ENCODE measurements at places on chromosomes 1 and 21.

- DNase-seq, result no peak
Measured at GRCh38 chr21:29626801-29627470, 312.9 kb downstream of the GRIK1 start.

DNA sequence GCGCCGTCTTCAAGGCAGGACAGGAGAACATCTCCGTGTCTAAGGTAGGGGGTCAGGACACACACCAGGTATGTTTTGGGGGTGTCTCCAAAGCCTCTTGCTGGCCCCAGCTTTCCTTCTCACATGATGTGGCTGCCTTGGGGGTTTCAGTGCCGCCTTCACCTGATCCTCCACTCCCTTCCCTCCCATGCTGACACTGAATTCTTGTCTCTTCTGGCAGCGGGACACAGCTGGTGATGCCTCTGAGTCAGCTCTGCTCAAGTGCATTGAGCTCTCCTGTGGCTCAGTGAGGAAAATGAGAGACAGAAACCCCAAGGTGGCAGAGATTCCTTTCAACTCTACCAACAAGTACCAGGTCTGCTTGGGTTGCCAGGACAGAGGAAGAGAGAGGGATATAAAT, 13.5 kb downstream of the ATP1A2 start:
- DNase-seq, result no peak

- DNase-seq, result peak; percentile 74
Measured at GRCh38 chr1:220487297-220487820, 40.6 kb upstream of the MARK1 start.

DNA sequence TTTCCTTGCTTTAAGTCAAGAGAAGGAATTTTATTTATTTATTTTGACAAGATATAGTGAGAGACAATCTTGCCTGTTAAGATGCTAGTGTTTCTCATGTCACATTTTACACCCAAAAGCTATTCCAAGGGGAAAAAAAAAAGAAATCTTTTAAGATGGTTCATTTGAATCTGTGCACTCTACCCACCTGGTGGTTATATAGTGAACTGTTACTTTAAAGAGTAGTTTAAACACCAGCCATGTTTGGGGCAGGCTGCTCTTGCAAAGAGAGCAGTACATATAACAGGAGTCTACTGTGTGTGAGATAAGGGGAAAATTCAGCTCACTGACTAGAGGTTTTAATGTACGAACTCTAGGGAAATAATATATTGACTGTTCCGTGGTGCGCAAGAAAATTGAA, 3.3 kb upstream of the ELAVL4 start:
- DNase-seq, result no peak

DNA sequence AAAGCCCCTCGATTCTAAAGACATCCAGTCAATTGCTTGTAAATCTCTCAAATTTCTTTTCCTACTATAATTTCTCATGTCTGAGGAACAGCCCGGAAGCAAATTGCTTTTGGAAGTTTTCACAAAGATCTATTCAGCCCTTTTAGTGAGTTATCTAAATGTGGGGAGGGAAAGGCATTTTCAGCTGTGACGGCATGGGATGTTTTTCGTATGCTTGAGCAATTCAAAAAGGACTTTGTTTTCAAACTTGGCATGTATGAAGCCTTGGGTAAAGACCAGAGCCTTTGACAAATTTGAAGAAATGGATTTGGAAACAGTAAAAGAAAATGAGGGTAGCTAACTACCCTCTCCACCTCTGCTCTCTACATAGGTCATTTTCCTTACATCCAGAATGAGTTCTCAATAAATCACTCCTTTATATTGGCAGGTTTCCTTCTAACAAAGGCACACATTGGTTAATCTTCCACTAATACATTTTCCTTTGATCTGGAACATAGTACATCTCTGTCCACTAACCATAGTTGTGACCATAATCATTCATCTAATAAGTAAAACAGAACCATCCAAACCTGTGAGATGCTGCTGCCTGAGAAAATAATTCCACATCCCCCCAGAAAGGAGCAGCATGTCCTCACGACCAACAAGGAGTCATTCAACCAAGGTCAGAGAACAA, 66.1 kb upstream of the ADAM30 start:
- DNase-seq, result no peak

DNA sequence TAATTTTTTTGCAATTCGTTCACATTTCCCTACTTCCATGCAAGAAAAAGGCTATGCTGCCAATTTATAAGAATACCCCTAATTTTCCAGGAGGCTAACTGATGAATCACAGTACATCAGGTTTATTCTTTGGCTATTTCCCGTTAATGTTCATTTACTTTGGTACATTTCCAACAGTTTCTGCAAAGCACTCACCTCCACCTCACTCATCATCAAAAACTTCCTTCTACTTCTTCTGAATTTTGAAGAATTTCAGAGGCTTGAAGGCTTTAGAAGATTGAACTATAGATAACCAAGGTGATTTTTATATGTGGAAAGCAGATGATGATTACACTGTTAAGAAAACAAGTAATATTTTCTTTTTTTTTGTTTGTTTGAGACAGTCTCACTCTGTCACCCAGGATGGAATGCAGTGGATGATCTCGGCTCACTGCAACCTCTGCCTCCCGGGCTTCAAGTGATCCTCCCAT, 60.5 kb upstream of the HP1BP3 start:
- no peak for DNase-seq

DNA sequence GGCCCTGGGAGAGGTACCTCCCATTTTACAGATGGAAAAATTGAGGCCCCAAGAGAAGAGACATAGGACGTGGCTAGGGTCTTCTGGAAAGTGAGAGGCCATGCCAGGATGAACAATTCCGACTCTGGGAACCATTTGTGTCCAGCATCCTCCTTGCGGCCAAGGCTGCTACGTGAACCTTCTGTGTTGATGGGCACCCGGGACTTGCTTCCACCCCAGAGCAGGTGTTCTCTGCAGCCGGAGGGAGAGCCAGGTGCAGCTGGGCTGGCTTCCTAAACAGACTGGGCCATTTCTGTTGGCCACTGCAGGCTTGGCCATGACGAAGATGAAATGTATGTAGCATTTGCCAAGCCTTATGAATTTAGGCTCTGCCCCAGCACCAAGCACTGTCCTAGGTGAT, 118.9 kb downstream of the PRDM2 start:
- no peak for DNase-seq

DNA sequence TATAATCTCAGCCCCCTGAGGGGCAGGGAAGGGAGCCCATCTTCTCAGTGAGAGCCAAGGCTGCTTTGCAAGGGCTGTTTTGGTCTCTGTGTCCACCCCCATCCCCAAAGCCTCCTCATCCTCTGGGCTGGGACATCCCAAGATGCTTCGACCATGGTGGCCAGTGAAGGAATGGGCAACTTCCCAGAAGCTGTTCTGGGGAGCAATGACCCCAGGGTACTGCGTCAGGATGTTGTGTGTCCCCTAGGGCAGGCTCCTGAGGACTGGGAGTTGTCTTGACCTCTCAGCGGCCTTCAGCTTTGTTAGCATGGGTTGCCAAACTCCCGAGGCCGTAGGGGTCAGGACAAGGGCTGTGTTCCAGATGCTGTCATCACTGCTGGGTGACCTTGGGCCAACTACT, 238.4 kb upstream of the POU3F1 start:
- no peak for DNase-seq

GRCh38 chr21:30719401-30719800, 824 bp upstream of the KRTAP21-3 start:
- DNase-seq, result no peak

- no peak for DNase-seq
Measured at GRCh38 chr21:41370840-41371684, 9.2 kb downstream of the MX2 start.

- DNase-seq, result no peak
Measured at GRCh38 chr21:16004086-16004485, 274.3 kb downstream of the USP25 start.

- DNase-seq, result no peak
Measured at GRCh38 chr1:106406114-106406513, 650.4 kb upstream of the PRMT6 start.

DNA sequence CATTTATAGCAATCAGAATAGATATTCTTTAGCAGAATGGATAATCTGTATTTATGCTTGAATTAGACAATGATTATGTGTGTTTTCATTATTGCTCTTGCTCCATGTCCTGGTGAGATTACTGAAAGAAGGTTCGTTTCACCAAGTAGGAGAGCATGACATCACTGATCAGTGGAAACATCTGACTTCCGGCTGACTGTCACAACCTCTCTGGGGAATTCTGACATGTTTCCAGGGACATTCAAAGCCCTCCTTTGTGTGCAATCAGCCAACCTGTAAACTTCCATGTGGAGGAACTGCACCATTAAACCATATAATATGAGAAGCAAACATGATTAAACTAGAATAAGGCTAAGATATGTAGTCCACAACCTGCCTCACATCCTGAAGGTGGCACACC, 424.8 kb upstream of the ADGRL4 start:
- no peak for DNase-seq

- no peak for DNase-seq
Measured at GRCh38 chr1:106846656-106847055, 209.8 kb upstream of the PRMT6 start.

- no peak for DNase-seq
Measured at GRCh38 chr1:213331631-213332175, 280.7 kb downstream of the RPS6KC1 start.

- no peak for DNase-seq
Measured at GRCh38 chr1:117689997-117690625, 84.3 kb downstream of the TENT5C start.

DNA sequence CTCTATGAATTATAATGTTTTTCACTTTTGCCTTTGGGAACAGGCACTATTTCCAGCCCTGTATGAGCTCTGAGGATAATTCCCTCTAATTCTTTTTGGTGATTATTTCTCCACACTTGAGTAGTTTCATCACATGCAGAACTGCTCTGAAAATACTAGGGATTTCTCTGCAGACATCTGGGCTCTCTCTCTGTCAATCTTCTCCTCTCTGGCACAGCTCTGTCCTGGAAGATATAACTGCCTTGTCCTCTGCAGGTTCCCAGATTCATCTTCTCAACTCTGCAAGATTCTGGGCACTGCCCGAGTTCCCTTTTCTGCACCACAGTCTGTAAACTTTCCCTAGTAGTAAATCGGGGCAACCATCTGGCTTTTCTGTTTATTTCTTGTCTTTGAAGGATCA, 131.3 kb upstream of the FMN2 start:
- no peak for DNase-seq

DNA sequence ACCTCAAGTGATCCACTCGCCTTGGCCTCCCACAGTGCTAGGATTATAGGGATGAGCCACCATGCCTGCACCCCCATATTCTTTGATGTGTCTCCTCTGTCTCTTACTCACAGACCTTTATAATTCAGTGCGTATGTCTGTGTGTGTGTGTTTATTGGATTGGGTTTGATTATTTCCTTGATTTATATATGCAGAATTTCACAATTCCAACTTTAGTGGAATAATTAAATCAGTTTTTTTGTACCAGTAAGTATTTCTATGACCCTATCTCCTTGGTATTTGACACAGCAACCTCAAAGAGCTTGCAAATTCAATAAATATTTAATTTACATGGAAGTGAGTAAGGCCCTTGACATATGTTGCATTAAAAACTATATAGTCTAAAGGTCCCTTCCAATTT, 333.9 kb upstream of the ADAMTS5 start:
- DNase-seq, result no peak

GRCh38 chr1:26097696-26098095, 13.9 kb upstream of the PDIK1L start:
- DNase-seq, result no peak

DNA sequence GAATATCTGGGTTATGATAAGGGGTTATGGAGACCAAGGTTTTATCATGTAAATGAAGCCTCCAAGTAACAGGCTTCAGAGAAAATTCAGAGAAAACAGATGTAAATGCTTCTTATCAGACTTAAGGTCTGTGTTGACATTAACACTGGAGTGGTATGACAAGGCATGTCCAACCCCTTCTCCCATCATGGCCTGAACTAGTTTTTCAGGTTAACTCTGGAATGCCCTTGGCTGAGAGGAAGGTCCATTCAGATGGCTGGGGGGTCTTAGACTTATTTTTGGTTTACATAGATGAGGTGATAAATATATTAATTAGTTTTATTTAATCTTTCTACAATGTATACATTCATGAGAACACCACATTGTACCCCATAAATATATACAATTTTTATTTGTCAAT, 399.6 kb downstream of the TBX15 start:
- no peak for DNase-seq

GRCh38 chr1:63198871-63199394, 123.4 kb upstream of the FOXD3 start:
- no peak for DNase-seq

DNA sequence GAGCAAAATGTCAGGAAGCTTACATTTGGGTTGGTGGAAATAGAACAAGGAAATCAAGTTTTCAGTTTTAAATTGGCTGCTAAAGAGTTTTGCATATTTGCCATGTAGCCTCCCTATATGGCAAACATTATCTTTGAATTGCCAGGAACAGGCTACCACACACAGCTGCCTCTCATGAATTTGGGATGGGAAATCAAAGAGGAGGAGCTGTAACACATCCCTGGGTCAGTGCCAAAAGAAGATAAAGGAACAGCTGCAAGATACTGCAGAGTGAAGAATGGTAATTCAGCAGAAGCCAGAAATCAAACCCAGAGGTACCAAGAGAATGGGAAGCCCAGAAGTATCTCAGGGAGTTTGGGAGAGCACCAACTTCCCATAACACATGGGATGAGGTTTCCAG, 18.6 kb upstream of the RASAL2 start:
- DNase-seq, result no peak

DNA sequence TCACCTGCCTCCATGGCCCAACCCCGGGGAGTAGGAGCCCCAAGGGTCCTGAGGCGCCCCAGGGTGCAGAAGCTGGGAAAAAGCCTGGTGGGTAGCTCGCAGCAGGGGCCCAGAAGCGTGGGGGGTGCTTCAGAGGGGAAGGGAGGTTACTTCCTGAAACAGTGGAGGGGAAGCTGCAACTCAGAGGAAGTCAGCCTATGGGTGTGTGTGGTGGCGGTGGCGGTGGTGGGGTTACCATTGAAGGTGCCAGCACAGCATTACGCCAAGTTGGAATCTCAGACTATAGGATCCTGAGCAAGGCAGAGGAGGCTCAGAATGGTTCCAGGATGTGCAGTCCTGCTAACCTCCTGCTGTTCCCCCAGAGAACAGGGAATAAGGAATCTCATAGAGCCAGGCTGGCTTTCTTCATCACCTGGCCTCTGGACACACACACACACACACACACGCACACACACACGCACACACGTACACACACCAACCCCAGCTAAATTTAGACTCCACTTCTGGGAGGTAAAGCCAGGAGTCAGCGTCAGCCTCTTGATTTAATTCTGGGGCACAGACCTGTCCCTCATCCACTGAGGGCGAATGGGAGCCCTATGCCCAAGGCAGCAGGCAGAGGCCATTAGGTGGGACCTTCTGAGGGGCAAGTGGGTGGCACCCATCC, 1.3 kb downstream of the DENND4B start:
- DNase-seq, result no peak

DNA sequence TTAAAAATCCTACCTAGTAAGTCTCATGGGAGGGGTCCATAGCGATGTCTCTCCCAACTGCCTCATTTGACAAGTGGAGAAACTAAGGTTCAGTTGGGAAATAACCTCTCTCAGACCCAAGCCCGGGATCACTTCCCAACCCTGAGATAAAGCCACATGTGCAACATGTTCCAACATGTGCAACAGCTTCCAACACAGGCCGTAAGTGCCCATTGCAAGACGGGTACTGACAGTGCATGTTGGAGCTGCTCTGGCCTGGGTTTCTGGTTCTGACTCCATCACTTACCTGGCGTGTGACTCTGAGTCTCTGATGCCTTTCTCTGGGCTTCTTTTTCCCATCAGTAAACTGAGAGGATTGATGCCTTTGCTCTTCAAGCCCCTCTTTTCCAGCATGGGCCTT, 38.0 kb upstream of the FOXO6 start:
- no peak for DNase-seq

Measured in NCI-H2107 (cell line).